ENCODE measurements at places on chromosomes 1 and 21.

DNA sequence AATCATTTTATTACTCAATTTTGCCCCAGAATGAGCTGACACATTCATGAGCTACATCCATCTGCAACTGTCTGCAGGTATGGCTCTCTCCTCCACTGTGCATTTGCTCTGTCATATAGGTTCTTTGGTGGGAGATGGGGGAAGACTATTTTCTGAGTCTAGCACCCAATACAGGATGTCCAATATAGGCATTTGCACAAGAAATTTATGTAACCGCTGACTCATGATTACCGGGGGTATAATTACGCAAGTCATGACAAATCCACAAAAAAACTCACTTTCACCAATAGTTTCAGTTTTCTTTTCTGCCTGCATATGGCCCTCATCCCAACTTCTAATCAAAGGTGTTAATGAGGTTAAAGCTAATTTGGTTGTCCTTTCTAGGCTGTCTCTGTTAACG, 17.5 kb upstream of the VSIG8 start:
- peak; percentile 88 for DNase-seq

- DNase-seq = no peak
These were observed 5.4 kb downstream of the DISP1 start for GRCh38 chr1:222820171-222820712.

DNA sequence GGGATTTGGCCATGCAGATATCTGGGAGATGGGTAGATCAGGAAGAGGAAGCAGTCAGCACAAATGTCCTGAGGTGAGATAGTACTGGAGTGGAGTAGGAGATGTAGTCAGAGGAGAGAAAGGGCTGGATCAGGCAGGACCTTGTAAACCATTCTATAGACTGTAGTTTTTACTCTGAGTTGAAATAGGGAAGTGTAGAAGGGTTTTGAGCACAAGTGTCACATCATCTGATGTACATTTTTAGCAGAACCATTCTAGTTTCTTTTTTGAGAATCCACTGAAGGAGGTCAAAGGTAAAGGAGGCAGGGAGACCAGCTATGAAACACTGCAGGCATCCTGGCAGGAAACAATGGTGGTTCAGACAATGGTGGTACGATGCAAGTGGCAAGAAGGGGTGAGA, 194.6 kb upstream of the RRP15 start:
- DNase-seq = no peak

DNA sequence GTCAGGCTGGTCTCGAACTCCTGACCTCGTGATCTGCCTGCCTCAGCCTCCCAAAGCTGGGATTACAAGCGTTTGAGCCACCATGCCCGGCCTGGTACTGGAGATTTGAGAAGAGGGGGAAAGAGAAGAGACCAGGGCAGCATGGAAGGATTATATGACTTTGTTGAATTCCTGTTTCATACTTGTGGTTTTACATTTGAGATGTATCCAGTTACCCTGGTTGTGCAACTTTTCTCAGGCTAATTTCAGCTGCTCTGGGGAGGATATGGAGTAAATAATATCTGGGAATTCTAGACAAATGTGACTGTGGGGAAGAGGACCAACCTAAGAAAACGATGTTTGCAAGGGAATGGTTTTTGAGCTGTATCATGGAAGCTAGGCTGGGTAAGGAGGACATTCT, 89.5 kb upstream of the GREM2 start:
- no peak for DNase-seq

- DNase-seq = peak; percentile 31
These were observed at the start of gene TNFRSF4 for GRCh38 chr1:1213345-1214265. Gene TNFRSF4, minus strand, starts transcription at chr1:1214153. Its CDS starts 26 bp downstream, at chr1:1214127.

DNA sequence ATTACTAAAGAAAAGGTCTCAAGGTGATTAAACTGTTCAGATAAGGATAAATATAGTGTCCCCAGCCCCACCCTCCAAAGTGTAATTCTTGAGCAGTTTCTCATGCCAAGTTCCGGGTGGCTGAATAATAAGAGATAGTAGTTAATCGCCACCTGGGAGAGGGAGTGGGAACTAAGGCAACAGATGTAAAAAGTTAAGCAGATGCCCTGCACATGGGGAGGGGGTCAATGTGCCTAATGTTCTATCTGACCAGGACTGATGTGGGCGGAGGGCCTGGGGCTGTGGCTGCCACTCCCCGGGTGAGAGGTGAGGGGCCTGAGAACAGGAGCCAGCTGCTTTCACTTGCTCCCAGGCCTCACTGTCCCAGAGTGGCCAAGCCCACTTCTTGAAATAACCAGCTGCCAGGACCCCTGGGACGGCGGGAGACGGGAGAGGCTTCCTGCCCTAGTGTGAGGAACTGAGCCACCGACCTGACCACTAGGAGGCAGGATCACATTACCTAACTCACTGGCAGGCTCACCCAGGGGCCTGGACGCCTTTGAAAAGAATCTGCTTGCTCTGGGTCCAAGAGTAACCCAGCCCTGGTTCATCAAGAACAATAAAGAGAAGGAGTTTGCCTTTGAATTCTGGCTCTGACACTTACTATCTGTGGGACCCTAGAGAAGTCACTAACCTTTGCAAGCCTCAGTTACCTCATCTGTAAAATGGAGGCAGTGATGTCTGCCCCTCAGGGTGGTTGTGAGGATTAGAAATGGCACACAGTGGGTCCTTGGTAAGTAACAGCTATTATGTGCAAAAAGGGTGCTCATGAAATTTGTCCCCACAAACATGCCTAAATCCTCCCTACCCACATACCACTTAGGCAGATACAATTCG, 179.2 kb downstream of the ATG4C start:
- DNase-seq = peak; percentile 34

GRCh38 chr1:27521861-27522431, 32.0 kb upstream of the WASF2 start:
- peak; percentile 46 for DNase-seq

GRCh38 chr1:119323216-119323982, 45.2 kb upstream of the HAO2 start:
- peak; percentile 57 for DNase-seq

- DNase-seq = no peak
These were observed 56.2 kb upstream of the GNG12 start for GRCh38 chr1:67889466-67889865.

DNA sequence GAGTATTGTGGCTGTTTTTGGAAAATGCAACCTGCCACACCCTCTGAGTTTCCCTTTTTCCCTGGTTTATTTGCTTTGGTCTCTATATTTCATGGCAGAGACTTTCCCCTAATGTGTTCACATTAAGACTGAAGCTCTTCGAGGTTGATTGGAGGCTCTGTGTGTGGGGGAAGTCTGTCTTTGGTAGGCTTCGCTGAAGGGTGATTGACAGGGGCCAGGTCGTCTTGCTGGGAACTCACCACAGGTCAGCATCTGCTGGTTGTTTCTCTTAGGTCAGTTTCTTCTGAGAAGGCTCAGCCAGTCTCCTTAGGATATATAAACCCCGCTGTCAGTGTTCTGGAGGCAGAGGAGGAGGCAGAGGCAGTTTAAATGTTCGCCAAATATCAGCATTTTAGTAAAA, 249.4 kb downstream of the RPS6KC1 start:
- DNase-seq = no peak

GRCh38 chr1:193471981-193472380, 285.6 kb upstream of the B3GALT2 start:
- no peak for DNase-seq

DNA sequence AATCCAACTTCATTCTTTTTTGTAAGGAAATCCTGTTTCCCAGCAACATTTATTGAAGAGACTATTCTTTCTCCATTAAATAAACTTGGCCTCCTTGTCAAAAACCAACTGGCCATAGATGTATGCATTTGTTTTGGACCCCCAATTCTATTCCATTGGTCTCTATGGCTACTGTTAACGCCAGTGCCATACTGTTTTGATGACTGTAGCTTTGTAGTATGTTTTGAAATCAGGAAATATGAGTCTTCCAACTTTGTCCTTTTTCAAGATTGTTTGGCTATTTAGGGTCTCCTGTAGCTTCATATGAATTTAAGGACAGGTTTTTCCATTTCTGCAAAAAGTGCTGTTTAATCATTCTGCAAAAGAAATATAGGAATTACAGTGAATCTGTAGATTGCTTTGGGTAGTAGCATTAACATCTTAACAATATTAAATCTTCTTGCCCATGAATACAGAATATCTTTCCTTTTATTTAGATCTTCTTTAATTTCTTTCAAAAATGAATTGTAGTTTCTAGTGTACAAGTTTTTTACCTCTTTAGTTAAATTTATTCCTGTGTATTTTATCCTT, 61.3 kb downstream of the ITGB3BP start:
- DNase-seq = no peak

- DNase-seq = no peak
These were observed 61.1 kb upstream of the SMYD2 start for GRCh38 chr1:214219902-214220301.

DNA sequence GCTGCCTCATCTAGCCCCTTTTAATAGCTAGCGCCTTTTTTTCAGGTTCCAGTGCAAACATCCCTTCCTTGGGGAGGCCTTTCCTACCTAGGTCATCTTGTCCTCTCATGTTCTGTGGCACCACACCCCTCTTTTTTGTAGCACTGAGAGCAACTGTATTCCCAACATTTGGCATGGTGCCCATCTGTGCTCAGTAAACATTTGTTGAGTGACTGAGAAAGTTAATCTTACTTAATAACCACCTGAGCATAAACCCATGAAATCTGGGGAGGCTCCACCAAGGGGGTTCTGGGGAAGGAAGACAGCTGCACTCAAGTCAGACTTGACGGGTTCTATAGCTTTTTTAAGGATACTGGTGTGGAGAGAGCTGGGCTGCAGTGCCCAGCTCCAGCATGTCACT, 90.0 kb downstream of the NOS1AP start:
- DNase-seq = no peak

DNA sequence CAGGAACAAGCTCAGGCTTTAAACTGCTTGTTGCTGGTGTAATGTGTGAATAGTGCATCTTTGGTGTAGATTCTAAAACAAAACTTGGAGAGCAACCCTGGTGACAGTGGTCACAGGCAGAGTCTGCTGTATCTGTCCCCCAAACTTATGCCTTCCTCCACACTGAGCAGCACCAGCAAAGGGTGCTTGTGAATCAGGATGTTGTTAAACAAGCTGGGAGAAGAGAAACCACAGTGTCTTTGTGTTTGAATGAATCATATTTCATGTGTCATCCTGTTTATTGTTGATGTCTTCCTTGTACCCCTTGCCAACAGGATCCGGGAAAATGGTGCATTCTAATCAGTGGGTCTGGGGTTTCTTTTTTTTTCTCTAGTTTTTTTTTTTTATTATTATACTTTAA, 91.9 kb upstream of the COG2 start:
- DNase-seq = no peak

DNA sequence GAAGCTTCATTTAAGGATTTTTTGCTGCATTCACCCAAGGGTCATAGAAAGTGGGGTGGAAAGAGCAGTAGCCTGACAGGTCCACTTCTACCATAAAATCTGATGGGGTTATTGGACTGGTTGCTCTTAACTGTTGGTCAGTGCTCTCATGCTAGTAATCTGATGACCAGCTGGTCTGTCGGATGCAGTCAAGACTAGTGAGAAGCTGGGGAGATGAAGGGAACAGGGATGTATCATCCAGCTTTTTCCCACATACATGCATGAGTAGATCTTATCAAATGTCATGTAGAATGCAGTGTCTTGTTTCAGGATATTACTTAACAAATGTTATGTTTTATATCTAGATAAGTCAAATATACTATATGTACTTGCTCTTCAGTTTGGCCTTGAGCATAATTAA, 11.1 kb downstream of the ATP1B1 start:
- DNase-seq = no peak

DNA sequence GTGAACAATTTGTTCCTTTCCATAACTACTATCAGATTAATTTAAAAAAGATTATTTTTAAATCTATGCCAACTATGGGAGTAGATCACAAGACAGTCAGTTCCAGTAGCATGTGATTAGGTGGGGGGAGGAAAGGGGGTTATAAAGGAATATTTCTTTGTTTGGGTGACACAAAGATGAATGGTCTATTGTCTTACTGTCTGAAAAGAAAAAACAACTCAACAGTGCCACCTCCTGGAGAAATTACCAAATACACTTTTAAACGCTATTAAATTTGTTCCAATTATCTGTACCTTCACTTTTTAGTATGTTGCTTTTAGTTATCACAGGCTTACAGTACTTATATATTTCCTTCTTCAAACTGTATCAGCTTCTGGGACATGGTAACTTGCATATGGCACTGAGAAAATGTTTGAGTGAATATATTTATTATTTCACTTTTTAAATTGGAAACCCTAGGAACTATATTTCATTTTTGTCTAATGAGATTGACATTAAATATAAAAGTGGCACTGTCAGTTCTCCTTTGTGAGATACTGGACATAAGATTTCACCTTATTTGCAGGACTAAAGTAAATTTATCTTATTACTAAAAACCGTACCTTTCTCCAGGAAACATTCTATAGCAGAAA, 1.7 kb upstream of the SORT1 start:
- DNase-seq = peak; percentile 83

- no peak for DNase-seq
These were observed 115.6 kb downstream of the RABGAP1L start for GRCh38 chr1:174274884-174275283.

DNA sequence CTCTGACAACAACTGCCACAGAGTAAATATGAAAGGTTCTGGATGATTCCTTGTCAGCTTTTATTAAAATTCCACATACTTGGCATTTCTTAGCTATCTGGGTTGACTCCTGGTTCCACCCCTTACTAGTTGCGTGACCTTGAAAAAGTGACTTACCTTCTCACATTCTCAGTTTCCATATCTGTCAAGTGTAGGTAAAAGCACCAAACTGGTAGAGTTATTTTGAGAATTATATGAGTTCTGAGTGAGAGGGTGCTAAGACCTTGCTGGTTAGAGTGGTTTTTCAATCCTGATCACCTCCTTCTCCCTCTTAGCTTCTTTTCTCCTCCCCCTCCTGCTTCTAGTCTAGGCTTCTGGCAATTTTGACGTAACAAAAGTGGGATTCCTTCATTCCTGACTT, 83.4 kb upstream of the ABCD3 start:
- no peak for DNase-seq

DNA sequence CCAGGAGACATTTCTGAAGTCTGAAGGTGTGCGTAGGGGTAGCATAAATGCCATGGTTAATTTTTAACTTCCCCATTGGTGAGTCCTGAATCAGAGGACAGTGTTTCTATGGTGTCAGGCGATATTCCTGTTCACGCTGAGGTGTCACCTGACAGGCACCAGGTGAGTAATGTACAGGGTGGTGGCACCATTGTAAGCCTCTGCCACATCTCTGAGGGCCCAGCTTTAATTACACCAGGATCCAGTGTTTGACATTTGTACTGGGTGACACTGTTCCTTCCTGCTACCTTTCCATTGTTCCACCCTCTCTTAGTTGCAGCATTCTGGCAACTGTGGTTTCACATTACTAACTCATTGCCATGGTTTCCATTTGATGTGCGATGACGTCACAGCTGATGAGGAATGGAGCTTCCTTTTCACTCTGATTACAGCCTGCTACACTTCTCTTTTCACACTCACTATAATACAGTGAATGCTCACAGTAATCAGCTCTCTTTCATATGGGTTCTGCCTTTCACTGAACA, 40.6 kb upstream of the MARK1 start:
- peak; percentile 39 for DNase-seq

DNA sequence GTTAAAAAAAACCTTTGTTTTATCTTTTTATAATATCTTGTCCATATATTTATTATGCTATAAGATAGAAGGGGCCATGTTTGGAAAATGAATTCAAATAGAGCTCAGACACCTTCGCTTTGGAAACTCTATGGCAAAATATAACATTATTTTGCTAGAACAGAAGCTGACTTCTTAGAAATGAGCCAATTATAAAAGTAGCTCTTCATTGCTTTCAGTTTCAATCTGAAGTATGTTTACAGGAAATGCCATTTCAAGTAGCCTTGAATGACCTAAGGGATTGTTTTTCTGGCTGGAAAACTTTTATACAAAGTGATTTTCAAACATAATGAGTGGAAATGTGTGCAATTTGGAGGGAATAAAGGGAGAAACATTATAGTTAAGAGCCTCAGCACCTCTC, 37.8 kb upstream of the GBP5 start:
- DNase-seq = peak; percentile 72
